ENCODE measurements at places on chromosomes 16 and 17. TPM values are rescaled to one million over a fixed set of nuclear protein-coding genes. Genes with fewer than 3 reads are reported as not detected.

GRCh38 chr16:11788914-11789313 is 8.1 kb downstream of the ZC3H7A start:
- no peak for DNase-seq

DNA sequence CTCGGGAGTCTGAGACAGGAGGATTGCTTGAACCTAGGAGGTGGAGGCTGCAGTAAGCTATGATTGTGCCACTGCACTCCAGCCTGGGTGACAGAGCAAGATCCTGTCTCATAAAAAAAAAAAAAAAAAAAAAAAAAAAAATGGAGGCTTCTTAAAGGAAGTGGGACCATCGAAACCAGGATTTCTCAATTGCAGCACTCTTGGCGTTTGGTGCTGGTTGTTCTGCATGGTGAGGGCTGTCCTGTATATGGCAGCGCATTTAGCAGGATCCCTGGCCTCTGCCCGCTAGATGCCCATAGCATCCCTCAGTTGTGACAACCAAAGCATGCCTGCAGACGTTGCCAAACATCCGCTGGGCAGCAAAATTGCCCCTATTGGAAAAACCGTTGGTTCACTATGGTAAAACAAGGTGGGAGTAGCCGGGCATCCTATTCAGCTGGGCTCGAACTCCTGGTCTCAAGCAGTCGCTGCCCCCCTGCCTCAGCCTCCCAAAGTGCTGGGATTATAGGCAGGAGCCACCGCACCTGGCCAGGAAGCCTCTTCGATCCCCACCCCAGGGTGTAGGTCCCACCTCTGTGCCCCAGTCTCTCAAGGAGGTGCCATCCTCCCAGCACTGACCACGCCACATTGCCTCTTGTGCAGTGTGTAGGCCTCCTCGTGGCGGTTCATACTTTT is 6.5 kb upstream of the NPIPB7 start:
- no peak for DNase-seq

DNA sequence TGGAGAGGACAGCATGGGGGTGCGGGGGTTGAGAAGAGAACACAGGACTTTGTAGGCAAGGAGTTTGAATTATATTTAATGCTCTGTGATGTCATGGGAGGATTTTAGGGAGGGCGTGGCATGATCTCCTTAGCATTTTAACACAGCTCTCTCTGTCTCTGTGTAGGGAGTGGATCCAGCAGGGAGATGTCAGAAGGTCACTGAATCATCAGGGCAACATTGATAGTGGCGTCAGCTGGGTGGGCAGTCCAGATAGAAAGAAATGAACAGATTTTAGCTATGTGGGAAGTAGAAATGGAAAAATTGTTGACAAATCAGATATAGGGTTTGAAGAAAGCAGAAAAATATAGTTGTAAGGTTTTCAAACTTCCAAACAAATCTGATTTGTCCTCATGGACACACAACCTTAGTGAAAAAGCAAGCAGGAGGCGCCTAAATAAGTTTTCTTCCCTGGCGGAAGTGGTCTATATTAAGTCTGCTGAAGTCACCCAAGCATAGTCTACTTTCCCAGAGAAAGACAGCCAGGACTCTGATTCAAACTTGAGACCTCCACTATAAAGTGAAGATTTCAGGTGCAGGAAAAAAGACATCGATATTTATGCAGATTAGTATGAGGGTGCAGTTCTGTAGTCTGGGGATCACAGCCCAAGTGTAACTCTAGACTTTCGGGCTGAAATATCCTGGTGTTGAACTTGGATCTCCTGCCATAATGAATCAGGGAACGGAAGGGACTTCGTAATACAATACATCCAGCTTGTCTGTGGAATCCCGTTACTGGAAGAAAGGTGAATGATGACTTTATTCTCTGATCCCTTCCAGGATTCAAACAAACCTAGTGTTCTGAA is 10.1 kb upstream of the PCTP start:
- DNase-seq = no peak

DNA sequence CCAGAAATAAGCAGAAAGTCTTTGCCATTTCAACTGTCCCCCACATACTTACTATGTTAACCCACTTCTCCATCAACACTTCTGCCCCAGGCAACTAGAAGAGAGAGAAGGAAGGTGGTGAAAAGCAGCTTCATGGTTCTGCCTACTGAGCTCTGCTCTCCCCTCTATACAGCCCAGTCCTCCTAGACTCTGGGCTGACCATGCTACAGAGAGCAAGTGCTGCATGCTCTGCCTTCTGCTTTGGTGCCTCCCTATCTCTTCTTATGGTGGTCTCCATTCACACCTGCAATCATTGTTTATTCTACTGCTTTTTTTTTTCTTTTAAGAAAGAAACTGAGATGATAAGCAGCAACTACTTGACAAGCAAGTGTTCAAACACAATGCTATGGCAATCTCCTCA is 20.3 kb upstream of the CD300E start:
- no peak for DNase-seq

Gene ORAI3
- 43.6 TPM for total RNA-seq

All from fibroblast of villous mesenchyme (primary cell).